ENCODE measurements at places on chromosomes 16 and 17.

DNA sequence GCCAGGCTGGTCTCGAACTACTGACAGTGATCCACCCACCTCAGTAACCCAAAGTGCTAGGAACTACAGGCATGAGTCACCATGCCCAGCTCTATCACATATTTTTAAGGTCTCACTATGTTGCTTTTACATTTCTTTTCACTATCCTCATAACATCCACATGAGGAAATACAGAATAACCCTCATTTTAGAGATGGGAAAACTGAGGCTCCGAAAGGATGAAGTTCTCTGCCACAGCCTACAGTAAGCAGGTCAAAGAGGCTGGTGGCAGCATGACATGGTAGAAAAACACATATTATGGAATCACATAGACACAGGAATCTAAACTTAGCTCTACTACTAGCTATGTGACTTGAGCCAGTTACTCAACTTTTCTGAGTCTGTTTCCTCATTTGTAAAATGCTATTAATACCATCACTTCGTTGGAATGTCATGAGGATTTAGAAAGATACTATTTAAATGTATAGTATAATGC, 32.2 kb downstream of the APPBP2 start:
- no peak for DNase-seq

DNA sequence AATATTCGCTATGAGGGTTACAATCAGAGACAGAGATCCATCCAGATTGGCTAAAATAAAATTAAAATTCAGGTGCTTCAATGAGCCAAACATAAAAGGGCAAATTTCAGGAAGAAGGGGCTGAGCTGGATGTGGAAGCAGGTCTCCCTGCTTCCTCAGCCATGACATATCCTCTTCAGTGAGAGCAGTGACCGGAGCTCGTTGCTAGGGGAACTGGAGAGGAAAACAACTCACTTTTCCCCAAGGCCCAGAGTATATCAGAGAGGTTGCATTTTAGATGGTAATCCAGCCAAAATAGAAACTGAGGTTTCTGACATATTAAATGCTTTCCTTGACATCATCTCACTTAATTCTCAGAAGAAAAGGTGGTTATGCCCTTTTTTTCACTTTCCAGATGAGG, 503.5 kb downstream of the HS3ST4 start:
- DNase-seq = no peak

GRCh38 chr17:83081684-83082201, 2.3 kb downstream of the METRNL start:
- no peak for DNase-seq

- DNase-seq = no peak
Observed at GRCh38 chr17:33668516-33668915, 375.4 kb upstream of the ASIC2 start.

DNA sequence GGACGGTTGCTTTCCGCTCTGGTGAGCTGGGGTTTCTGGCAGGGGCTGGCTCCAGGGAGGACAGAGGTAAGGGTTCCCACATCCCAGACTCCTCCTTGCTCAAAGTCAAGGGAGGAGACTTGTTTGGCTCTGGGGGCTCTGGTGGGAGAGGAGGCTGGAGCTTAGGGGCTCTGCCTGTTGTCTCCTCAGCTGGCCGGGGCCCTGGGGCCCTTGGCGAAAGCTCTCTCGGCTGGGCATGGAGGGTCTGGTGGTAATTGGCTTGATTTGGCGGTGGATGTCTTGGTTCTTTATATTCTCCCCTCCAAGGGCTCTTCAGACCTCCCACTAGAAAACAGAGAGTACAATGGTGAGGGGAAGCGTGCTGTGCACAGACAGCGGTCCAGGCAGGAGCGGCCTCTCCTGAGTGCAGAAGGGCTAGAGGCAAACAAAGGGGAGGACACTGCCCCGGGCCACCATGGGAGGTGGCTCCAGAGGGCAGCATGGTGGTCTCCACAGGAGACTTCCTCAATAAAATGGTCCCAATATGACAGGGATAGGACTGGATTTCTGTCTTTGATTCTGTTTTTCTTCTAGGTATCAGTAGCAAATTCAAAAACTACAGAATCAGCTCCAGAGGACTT, 5.7 kb upstream of the SPATA32 start:
- no peak for DNase-seq

DNA sequence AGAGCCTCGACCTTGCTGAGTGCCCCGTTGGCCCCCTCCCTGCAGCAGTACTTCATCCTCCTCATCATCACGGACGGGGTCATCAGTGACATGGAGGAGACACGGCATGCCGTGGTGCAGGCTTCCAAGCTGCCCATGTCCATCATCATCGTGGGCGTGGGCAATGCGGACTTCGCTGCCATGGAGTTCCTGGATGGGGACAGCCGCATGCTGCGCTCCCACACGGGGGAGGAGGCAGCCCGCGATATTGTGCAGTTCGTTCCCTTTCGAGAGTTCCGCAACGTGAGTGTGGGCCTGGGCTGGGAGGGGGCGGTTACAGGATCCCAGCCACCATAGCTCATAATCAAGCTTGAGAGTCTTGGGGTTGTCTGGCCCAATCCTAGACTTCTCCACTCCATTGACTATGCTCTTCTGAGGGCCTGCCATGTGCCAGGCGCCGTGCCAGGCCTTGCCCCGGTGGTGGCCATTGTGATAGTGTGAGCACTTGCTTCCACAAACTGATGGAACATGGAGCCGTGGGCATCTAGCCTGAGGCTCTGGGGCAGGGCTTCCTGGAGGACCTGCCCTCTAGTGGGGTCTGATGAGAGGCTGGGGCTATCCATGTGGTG, 39.7 kb downstream of the PSME3IP1 start:
- DNase-seq = no peak

GRCh38 chr17:43528319-43528987, 17.7 kb downstream of the ETV4 start:
- DNase-seq = no peak

GRCh38 chr17:29368926-29369325, 21.2 kb upstream of the TAOK1 start:
- DNase-seq = no peak

GRCh38 chr17:58643147-58643546, 48.7 kb downstream of the TEX14 start:
- no peak for DNase-seq

- DNase-seq = no peak
Observed at GRCh38 chr16:80441935-80442334, 98.9 kb upstream of the DYNLRB2 start.

GRCh38 chr17:66855204-66855603, 20.3 kb downstream of the CACNG5 start:
- no peak for DNase-seq

DNA sequence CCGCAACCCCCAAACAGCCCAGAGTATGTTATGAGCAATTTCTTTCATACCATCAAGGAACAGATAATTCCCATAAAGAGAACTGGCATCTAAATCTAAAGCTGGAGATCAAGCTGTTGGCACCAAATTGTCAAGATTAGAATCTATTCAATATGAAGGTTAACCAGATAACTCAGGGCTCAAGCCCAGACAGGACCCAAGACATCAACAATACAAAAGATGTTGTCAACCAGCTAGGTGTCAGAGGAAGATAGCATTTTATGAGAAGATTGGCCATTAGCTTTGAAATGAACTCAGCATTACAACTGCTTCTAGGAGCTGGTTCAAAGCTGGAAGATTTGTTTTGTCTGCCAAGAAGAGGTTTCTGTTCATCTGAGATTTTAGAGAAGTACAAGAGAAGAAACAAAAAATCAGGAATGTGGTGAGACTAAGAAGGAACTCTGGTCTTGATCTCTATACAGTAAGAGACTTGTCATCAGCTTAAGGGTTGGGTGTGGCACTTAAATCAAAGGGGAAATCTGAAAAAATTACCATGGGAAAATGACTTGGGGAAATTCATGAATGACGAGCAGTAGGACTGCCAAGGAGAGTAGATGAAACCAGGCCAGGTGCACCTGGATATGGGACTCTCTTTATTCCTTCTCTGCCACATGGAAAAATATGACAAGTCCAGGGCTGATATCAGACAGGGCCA, 64.2 kb upstream of the COX10 start:
- DNase-seq = no peak

DNA sequence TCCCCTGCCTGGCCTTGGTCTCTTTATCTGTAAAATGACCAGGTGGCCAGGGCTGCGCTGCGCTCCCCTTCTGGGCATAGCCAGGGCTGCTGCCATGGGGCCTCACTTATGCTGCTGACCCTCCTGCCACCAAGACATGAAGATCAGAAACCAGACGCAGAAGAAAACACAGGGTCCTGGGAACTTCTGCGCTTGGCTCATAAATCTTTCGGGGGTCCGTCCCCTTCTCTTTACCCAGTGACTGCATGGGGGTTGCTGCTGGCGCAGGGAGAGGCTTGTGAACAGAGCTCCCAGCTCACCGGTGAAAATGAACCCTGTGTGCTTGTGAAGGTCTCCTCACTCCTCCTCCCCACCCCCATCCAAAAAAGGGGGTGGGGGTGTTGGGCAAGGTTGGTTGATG, 5.7 kb upstream of the FOXL1 start:
- DNase-seq = no peak

GRCh38 chr17:611202-611601, 103.4 kb downstream of the VPS53 start:
- no peak for DNase-seq

GRCh38 chr17:72244494-72244893, 123.7 kb downstream of the SOX9 start:
- DNase-seq = no peak

DNA sequence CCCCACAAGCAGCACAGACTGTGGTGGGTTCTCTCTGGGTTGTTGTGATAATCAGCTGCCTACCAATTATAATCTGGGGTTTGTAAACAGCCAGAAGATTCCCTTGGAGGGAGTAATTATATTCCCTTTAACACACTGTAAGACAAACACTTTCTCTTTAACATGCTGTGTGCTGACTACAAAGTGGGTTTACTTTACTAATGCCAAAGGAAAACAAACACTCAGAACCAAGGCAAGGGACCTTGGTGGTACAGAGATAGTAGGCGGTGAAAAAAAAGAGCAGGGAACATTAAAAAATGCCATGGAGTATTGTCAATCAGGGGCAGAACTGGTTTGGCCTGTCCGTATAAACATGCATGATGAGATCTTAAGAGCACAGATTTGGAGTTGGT, 3.0 kb upstream of the VAT1L start:
- DNase-seq = no peak

- DNase-seq = no peak
Observed at GRCh38 chr17:48604770-48605329, at the start of gene HOXB6. Gene HOXB6 (minus strand): TSS chr17:48604986. CDS start chr17:48598150, 6,836 bp downstream.

DNA sequence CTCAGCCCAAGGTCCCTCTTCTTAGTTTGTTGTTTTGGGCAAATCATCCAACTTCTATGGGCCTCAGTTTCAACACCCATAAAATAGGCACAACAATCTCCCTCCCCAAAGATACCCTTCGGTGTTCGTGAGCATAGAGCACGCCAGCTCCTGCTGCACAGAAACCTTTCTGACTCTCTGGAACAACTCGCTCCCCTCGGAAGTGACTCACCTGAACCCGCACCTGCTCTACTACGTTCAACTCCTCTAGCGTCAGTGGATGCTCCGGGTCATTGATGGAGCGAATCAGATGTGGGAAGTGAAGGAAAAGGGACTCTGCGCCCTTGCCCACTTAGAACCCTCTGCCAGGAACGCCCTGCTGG, 445 bp downstream of the CIAO2B start:
- DNase-seq = no peak

- no peak for DNase-seq
Observed at GRCh38 chr17:62045517-62045916, 19.6 kb downstream of the MED13 start.

DNA sequence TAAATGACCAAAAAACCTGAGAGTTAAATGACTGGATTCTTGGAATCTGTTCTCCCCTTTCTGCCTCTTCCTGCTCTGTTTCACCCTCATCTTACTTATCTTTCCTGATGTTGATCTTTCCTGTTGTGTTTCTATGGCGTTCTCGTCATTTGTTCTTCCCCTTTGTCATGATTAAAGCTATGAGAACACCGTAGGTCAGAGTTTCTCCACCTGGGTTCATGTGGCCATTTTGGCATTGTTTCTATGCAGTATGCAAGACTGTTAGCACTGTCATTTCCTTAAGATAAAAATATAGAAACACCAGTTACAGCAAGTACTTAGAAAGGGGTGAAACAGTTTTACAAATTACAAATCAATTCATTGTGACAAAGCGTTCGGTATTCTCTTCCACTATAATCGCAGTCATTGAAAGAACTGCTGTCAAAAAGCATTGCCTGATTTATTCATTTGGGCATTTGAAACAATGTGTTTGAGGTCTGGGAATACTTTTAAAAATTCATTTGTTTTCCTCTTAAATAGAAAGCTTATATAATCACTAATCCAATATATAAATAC, 166.0 kb downstream of the PHKB start:
- DNase-seq = no peak

DNA sequence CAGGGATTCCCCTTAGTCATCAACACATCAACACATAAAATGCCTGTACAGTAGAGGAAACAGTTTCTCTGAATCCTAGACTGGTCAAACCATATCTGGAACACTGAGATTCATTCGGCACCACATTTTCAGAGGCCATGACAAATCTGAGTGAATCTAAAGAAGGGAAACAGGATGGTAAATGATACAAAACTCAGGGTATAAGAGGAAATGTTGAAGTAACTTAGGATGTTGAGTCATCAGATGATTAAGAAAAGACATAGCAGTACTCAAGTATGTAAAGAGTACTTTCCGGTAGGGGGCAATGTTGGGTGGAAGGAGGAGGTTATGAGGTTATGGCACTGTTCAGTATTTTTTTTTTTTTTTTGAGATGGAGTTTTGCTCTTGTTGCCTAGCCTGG, 358.5 kb upstream of the PMFBP1 start:
- no peak for DNase-seq

DNA sequence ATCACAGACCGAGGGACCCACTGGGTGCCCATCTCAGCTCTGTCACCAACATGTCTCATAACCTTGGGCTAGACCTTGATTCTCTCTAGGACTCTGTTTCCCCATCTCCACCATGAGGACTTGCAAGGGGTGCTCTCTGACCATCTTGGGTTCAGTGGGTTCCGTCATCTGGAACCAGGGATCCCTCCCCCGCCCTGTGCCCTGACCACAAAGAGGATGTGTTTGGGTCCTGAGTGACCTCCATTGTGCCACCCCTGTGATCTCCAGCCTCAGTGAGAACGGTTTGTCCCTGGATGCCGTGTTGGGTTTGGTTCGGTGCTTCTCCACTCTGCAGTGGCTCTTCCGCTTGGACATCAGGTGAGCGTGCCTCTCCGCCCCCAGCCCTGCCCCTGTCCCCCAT, 49.1 kb upstream of the CPNE2 start:
- no peak for DNase-seq

GRCh38 chr17:29565643-29566472, 979 bp downstream of the ABHD15 start:
- DNase-seq = no peak

GRCh38 chr16:52301026-52301425, 245.9 kb downstream of the TOX3 start:
- DNase-seq = no peak

DNA sequence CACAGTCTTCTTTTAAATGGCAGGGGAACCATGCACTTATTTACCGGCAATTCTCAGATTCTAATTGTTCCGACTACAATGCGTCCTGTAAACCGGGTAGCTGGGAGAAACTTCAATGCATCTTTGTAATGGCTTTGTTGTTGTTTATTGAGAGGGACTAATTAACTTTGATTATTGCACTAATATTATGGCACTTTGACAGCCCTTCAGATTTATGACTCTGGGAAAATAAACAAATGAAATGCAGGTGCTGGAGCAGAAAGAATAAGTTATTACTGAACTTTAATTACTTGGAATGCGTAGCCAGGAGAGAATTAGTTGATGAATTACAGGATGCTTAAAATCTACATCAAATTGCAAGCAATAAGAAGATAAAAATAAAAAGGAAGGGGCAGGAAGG, 77.0 kb downstream of the WWOX start:
- no peak for DNase-seq

GRCh38 chr16:28112908-28113307, 49.4 kb upstream of the GSG1L start:
- DNase-seq = no peak

GRCh38 chr16:69064764-69065313, 40.6 kb upstream of the HAS3 start:
- DNase-seq = no peak

All from stimulated activated CD4-positive, alpha-beta T cell treated with anti-CD3 and anti-CD28 coated beads, TNF-alpha, amount 100 ng/mL, for 1 hour (primary cell).